ENCODE measurements at places on chromosomes 3 and 15.

DNA sequence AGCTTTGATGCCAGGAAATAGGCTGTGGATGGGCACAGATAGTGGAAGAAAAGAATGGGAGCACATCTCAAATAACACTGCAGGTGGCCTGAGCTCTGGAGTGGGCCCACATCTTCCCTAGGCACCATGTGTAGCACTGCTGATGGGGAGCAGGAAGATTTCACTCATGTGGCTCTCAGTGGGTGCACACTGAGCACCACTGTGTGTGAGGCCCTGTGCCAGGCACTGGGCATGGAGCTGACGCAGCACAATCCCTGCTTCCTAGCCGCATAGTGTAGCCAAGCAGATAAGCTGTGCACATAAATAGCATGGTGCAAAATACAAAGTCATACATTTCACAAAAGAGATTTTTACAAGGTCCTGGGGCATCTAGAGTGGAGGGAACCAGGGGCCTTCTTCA, 101.6 kb downstream of the MOBP start:
- DNase-seq = no peak

DNA sequence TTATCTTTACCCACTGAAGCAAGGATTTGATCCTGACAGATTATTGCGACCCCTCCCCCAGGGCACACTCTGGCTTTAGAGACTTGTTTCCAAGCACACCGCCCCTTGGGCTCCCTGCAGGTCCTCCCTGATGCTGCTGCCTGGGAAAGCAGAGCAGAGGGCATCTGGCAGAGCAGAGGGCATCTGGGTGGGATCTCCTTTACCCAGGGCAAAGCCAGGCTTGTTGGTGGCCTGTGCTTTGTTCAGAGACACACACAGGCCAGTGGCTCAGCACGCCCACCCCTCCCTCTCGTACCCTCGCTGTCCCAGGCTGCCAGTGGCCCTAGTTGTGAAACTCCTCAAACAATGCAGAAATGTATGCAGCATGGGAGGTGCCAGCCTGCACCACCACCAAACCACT, 4.8 kb downstream of the KLF13 start:
- DNase-seq = no peak

GRCh38 chr3:170418422-170419398, at the start of gene CLDN11:
Gene CLDN11 (plus strand): TSS chr3:170418868. CDS start chr3:170419067, 199 bp downstream.
- no peak for DNase-seq

- DNase-seq = no peak
Observed at GRCh38 chr3:43203022-43203421, 83.3 kb upstream of the SNRK start.

GRCh38 chr15:66854012-66854965, 152.3 kb downstream of the SMAD6 start:
- no peak for DNase-seq

GRCh38 chr15:67259806-67260205, 5.2 kb downstream of the IQCH start:
- DNase-seq = no peak

GRCh38 chr3:187040516-187041361, 98.6 kb downstream of the RPL39L start:
- no peak for DNase-seq

DNA sequence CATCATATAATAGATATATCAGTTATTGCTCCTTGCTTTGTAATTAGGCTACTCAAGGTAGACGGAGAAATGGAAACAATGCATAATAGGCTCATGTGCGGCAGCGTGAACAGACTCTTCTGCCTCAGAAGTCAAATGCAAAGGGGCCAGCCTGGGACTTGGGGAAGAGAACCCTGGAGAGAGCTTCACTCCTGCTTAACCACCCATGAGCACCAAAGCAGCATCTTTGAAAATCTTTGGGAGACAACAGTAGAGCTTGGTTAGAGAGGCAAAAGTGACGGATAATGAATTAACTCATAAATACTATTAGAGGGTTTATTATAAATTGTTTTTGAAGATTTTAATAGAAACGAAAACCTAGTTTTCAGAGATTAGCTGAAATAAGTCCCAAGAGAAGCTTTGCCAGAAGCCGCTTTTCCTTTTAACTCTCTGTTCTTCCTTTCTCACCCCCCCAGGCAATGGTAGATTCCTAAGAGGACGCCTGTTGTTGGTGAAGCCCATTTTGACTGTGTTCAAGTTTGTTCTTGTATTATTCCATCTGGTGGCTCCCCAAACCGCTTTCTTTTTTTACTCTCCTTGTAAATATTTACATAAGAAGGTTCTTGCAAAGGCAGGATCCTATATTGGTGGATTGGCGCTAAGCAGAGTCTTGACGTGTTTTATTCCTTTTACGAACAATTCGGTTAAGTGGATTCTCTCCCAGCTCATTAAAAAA, 196.0 kb upstream of the TPRG1 start:
- DNase-seq = no peak

- DNase-seq = no peak
Observed at GRCh38 chr15:75153087-75153486, 48.6 kb upstream of the C15orf39 start.

- DNase-seq = no peak
Observed at GRCh38 chr15:27398631-27399161, 427.7 kb downstream of the GABRG3 start.

- peak; percentile 12 for DNase-seq
Observed at GRCh38 chr3:15333099-15333955, 941 bp upstream of the SH3BP5 start.

GRCh38 chr3:37816271-37816670, 45.4 kb upstream of the CTDSPL start:
- DNase-seq = no peak

GRCh38 chr3:72259755-72260587, 475.0 kb upstream of the PROK2 start:
- no peak for DNase-seq

DNA sequence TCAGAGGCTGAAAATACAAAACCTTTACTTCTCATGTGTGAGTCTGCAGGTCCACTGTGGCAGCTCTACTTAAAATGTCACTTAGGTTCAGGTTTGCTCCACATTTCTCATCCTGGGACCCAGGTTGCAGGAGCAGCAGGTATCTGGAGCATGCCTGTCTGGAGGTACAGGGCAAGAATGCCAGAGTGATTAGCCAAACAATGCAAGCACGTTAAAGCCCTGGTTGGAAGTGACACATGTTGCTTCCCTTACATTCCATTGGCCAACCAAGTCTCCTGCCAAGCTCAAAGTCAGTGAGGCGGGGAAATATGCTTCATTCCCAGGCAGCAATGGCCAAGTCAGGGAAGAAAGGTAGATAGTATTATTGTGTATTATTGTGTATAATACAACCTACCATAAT, 76.8 kb upstream of the ARL6 start:
- no peak for DNase-seq

- DNase-seq = peak; percentile 79
Observed at GRCh38 chr3:49025005-49025792, 3.3 kb downstream of the NDUFAF3 start.

- no peak for DNase-seq
Observed at GRCh38 chr15:101521591-101521990, 32.1 kb upstream of the PCSK6 start.

- DNase-seq = no peak
Observed at GRCh38 chr3:193114431-193115340, 126.3 kb upstream of the PLAAT1 start.

GRCh38 chr3:121018917-121019321, 110.9 kb downstream of the STXBP5L start:
- DNase-seq = no peak

DNA sequence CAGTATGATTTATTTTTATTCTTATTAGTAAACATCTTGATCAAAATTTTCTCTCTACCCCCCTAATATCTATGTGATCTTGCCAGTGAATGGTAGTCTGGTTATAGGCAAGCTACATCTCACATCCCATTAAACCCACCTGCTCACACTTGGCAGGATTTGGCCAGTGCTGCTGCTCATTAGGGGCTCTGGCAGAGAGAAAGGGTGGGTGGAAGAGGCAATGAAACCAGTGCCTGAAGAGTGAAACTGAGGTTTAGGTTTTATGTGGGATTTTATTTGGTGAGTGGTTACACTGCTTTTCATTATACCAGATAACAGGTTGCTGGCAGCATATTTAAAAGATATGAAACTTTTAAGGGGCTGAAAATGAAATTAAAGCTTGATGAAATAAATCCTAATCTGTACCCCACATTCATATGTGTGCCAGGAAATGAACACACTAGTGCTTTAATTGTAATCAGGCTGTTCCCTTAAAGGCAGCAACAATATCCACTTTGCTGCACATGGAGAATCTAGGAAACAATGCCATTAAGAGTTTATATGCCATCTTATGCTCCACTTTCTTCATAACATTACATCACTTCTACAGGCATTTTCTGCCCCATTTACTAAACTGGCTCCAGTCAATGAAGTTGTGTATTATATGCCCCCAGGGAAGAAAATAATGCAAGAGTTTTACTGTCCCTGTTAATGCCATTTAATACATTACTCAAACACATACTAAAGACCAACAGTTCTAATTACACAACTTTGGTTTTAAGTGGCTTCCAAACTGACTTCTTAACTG, 688.7 kb downstream of the MECOM start:
- DNase-seq = no peak

DNA sequence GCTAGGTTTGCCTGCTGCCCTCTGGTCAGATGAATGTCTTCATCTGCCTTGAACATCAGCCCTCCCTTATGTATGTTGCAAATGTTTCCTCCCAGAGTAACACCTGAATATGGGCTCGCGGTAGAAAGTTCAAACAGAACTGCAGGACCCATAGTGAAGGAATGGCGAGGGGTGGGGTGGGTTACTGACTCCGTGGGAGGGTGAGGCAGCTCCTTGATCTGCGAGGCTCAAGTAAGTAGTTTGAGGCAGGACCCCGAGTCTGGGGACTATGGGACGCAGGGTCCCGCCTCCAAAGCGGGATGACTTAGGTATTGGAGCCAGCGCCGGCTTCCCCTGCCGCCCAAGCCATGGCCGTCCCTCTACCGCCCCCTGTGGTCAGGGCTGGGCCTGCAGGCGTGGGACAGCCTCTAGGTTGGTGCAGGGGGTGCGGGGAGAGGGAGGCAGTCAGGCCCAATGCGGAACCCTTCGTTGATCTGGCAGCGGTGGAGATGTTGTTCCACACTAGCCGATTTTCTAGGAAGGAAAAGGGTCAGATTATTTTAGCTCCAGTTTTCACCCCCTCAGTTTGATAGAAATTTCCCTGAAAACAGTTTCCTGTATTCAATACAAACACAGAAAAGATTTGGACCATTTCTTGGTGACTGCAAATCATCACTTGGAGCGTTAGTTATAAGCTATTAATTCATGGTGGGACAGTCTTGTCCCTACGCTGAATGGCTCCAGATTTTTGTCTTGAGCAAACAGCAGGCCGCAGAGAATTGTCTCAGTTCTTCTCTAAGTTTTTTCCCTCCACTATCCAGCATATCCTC, 72.3 kb downstream of the CORO2B start:
- peak; percentile 60 for DNase-seq

DNA sequence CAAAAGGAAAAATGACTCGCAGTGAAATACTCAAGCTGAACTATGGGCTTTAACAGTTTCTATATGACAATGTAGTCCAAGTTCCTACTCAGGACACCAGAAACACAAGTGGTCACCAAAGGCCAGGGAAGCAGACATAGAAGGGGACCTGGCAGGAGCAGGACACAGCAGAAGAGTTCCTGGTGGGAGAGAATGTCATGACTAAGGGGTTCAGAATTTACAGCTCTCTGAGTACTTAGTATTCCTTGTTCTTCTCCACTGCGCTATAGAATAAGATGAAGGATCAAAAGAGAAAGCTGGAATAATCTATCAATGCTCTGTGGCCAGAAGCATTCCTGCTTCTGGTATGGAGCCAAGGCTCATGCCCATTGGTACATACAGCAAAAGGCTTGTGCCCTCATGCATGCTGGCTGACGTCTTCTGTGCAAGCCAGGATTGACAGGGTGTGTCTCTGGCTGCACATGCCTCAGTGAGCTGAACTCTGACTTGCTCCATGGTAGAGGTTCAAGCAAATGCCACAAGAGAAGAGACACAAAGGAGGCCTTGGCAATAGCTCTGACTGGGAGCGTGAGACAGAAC, 128.7 kb upstream of the SLC2A2 start:
- DNase-seq = no peak
